Activated T-helper 1 cell treated with anti-CD3 and anti-CD28 coated beads, Interleukin-12 subunit alpha, Interleukin-12 subunit beta, Interleukin-2, Interleukin-4 antibody, amounts not matched to agents 30 ng/mL and 10 ng/mL and 1 ng/mL, durations not matched to agents 14 hours and 24 hours and 36 hours (primary cell): ENCODE measurements at places on chromosomes 2 and 18.

DNA sequence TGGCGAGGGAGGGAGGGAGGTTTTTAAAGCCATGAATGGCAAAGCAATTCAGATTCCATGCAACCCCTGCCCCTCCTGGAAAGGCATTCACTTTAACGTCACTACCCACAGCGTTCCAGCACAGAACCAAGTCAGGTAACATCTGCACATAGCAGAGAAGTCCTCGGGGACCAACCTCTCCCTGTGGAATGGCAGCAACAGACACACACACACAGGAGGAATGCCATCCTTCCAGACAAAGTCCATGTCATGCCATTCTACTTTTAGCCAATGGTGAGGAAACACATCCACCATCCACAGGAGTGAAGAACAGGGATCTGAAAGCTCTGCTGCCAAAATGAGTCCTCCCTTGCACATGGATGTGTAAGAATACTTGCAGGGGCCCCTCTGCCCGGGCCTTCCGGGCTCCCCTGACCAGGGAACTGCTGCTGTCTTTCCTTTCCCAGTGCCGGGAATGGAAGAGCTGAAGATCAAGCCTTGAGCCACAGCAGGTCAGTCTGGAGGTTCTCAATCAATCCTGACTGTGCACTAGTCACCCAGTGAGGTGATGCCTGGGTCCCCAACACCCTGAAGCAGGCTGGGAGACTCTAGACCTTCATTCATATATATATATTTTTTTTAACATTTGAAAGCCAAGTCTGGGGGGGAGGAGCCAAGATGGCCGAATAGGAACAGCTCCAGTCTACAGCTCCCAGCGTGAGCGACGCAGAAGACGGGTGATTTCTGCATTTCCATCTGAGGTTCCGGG is 63.7 kb downstream of the UXS1 start:
- DNase-seq = no peak
- no peaks in the 10 kb centered on the region for H3K27me3 ChIP-seq
- peaks cover 23% of the 10 kb centered on the region for H3K36me3 ChIP-seq
- H3K4me1 ChIP-seq = peaks cover 29% of the 10 kb centered on the region

- H3K27me3 ChIP-seq = no peaks in the 10 kb centered on the region
- DNase-seq = no peak
Observed at GRCh38 chr2:225318440-225318839, 81.1 kb upstream of the NYAP2 start.

DNA sequence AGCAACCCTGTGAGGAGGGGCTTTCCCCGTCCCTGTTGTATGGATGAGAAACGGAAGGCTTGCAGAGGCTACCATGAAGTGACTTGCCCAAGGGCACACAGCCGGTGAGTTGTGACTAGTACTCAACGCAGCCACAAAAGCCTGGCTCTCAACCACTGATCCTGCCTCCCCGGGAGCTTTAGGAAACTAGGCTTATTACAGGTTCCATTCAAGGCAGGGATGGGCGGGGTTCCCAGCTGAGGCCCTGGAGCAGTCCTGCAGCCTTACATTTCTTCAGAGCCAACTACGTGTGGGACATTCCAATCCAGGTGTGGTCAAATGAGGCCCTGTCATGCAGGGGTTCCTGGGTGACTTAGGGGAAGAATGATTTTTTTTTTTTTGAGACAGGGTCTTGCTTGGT is 59.6 kb downstream of the MEX3C start:
- H3K27me3 ChIP-seq = peaks cover 3% of the 10 kb centered on the region
- H3K36me3 ChIP-seq = no peaks in the 10 kb centered on the region
- peaks cover 9% of the 10 kb centered on the region for H3K4me1 ChIP-seq
- no peak for DNase-seq

DNA sequence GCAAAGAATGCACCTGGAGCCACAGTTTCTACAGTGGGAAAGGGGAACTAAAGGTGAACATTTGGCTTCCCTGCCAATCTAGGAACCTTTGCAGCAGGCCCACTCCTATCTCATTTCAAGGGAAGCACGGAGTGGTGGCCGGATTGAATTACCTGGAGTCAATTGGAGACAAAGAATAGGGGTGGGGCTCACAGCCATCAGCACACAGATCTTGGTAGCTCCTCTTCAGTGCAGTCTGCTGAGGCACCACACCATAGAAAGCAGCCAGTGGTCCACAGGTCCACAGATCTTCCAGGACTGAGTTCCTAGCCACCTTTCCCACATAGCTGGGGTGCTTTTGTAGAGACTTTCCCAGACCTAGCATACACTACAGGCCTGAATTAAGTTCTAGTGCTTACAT is 43.5 kb upstream of the NXPH2 start:
- peaks cover 3% of the 10 kb centered on the region for H3K27me3 ChIP-seq
- no peak for DNase-seq
- H3K36me3 ChIP-seq = no peaks in the 10 kb centered on the region
- no peak overlapping the region for H3K4me3 ChIP-seq

- peaks cover 9% of the 10 kb centered on the region for H3K36me3 ChIP-seq
- H3K4me3 ChIP-seq = no peak overlapping the region
- H3K27me3 ChIP-seq = no peaks in the 10 kb centered on the region
- no peak overlapping the region for H3K27ac ChIP-seq
Observed at GRCh38 chr2:174153757-174154680, 94.3 kb downstream of the OLA1 start.

- DNase-seq = no peak
- peaks cover 10% of the 10 kb centered on the region for H3K36me3 ChIP-seq
- peaks cover 20% of the 10 kb centered on the region for H3K4me1 ChIP-seq
- H3K4me3 ChIP-seq = peak overlapping the region; percentile 92
- H3K27ac ChIP-seq = peak overlapping the region; percentile 96
Observed at GRCh38 chr2:42569116-42569711, 782 bp downstream of the MTA3 start.

GRCh38 chr2:127656569-127657231 is 10.7 kb downstream of the GPR17 start:
- no peaks in the 10 kb centered on the region for H3K4me1 ChIP-seq
- DNase-seq = no peak
- peaks cover 10% of the 10 kb centered on the region for H3K27me3 ChIP-seq

GRCh38 chr2:219645631-219646527 is 18.4 kb downstream of the SLC4A3 start:
- no peak overlapping the region for H3K4me3 ChIP-seq
- no peak overlapping the region for H3K27ac ChIP-seq
- no peak for DNase-seq
- no peaks in the 10 kb centered on the region for H3K36me3 ChIP-seq
- peaks cover 13% of the 10 kb centered on the region for H3K27me3 ChIP-seq
